Activated CD4-positive, alpha-beta T cell treated with anti-CD3 and anti-CD28 coated beads for 4 hours (primary cell): ENCODE measurements at places on chromosomes 11 and 22.
A peak's percentile ranks its signal among the peaks of the same experiment; 100 is the strongest.

DNA sequence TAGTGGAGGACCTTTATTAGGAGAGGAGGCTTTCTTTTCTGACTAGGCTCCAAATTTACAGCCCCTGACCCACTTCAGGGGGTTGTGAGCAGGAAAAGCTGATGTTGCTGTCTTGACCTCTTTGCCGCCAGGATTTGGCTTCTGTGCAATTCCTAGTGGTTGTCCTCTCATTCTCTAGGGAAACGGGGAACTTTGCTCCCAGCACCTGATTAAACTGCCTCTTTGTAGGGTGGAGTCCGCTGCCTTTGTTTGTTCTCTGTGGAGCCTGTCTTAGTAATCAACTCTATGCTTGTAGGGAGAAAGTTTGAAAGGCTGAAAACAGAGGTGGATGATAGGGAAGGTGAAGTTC lies 16.3 kb downstream of the CTNND1 start:
- DNase-seq = no peak

- DNase-seq = no peak
Observed at GRCh38 chr22:41367039-41367679, 14.6 kb upstream of the TEF start.

- DNase-seq = no peak
Observed at GRCh38 chr11:13349581-13349980, 72.0 kb downstream of the BMAL1 start.

- DNase-seq = peak; percentile 70
Observed at GRCh38 chr22:19478901-19479354, at the start of gene UFD1. Gene UFD1 (minus strand): TSS chr22:19479193. CDS start chr22:19479085, 108 bp downstream.

DNA sequence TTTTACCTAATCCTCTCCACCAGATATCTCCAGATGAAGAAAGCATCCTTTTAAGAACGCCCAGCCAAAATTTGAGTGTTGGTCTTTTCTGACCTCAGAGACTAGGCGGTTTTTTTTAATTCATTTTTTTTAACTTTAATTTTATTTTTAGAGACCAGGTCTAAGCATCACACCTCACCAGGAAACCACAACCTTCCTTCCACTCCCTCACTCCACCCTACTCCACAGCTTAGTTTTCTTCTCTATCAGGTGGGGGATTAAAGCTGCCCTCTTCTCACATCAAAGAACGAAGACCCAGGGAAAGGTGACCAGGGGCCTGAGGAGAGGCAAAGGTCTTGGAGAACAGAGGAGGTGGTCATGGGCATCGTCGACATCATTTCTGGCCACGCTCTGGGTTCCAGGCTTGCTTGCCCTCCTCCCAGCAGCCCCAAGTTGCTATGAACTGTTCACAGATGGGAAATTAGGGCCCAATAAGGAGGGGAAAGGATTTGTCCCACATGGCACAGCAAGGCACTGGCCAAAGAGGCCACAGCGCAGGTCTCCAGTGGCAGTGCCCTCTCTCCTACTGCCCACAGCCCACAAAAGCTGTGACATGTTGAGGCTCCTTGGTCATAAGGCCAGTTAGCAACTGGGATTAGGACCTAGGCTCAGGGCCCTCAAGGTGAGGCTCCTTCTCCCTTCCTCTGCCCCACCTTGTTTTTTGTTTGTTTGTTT lies 1.4 kb upstream of the PEX16 start:
- DNase-seq = no peak

DNA sequence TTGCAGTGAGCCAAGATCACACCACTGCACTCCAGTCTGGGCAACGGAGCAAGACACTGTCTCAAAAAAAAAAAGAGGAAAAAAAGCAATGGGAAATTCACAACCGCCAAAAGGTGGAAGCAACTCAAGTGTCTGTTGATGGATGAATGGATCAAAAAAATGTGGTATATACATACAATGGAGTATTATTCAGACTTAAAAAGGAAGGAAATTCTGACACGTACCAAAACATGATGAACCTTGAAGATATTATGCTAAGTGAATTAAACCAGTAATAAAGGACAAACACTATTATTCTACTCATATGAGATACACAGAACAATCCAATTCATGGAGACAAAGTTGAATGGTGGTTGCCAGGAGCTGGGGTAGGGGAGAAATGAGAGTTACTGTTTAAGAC lies 40.9 kb downstream of the FAM168A start:
- DNase-seq = no peak

DNA sequence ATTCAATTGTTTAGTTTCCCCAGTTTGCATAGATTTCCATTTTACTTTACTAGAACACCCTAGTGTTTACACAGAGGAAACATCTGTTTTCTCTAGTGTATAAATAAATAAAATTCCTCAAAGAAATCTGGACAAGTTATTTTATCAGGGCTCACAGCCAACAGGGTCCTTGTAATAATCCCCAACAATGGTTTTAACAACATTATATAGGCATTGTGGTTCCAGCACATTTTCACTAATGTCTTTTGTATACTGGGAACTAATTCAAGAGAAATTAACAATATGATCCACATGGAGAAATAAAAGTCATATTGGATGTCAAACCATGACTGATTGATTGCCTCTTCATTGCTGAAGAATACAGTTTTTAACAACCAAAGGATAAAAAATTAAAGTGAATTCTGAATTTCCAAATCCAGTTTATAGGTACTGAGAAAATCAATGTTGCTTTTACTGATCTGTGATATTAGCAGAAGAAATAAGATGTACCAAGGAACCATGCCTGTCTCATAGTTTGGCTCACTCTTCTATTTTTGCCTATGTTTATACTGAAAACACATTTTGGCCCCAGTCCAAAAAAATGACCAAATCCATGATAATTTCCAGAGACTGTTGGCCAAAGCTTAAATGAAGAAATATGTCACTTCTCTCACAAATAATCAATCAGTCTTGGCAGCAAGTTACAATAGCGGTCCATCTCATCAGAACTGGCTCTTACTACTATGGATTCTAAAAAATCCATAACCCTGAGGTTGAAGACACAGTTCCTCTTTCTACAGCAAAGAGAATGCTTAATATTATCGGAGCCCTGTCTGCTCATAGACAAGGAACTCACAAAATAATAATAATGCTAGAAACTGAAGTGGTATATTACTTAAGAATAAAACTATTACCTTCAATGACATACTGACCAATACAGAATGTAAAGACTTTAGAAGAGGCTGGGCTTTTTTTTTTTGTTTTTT lies 1.4 kb upstream of the MS4A13 start:
- no peak for DNase-seq

DNA sequence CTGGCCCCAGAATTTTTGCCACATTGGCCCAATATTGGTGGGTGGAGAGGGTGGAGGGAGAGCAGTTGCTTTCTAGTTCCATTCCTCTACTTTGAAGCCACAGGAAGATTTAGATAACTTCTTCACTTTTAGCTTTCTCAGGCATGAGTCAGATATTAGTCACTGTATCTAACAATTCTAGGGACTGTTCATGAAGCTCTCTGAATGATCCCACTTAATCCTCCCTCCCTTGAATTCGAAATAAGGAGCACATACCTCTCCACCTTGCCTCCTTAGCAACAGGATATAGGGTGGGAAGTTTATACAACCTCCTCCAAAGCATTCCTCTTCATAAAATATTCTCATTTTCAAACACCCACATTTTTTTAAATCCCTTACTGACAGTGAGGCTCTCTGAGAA lies 13.5 kb downstream of the FSHB start:
- no peak for DNase-seq

DNA sequence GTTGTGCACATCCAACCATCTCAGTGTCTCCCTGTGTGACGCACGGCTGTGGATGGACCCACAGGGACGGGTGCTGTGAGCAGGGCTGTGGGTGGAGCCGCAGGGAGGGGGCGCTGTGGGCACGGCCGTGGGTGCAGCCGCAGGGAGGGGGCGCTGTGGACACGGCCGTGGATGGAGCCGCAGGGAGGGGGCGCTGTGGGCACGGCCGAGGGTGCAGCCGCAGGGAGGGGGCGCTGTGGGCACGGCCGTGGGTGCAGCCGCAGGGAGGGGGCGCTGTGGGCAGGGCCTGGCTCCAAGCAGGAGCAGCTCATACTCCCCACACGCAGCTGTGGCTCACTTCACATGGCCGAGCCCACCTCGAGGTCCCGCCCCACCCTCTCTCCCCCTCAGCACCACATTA lies 6.0 kb upstream of the MAPK11 start:
- DNase-seq = no peak

- no peak for DNase-seq
Observed at GRCh38 chr22:36734171-36735058, 30.9 kb upstream of the CACNG2 start.

- DNase-seq = no peak
Observed at GRCh38 chr11:13841393-13841792, 121.1 kb upstream of the SPON1 start.

- DNase-seq = no peak
Observed at GRCh38 chr11:69383372-69384250, 89.7 kb downstream of the MYEOV start.

- DNase-seq = no peak
Observed at GRCh38 chr11:30120045-30120589, 103.3 kb upstream of the KCNA4 start.

- DNase-seq = no peak
Observed at GRCh38 chr11:114392735-114393667, 7.3 kb downstream of the C11orf71 start.

GRCh38 chr22:41062146-41062545 lies 30.2 kb upstream of the EP300 start:
- no peak for DNase-seq

GRCh38 chr11:14026961-14027360 lies 64.4 kb downstream of the SPON1 start:
- no peak for DNase-seq

DNA sequence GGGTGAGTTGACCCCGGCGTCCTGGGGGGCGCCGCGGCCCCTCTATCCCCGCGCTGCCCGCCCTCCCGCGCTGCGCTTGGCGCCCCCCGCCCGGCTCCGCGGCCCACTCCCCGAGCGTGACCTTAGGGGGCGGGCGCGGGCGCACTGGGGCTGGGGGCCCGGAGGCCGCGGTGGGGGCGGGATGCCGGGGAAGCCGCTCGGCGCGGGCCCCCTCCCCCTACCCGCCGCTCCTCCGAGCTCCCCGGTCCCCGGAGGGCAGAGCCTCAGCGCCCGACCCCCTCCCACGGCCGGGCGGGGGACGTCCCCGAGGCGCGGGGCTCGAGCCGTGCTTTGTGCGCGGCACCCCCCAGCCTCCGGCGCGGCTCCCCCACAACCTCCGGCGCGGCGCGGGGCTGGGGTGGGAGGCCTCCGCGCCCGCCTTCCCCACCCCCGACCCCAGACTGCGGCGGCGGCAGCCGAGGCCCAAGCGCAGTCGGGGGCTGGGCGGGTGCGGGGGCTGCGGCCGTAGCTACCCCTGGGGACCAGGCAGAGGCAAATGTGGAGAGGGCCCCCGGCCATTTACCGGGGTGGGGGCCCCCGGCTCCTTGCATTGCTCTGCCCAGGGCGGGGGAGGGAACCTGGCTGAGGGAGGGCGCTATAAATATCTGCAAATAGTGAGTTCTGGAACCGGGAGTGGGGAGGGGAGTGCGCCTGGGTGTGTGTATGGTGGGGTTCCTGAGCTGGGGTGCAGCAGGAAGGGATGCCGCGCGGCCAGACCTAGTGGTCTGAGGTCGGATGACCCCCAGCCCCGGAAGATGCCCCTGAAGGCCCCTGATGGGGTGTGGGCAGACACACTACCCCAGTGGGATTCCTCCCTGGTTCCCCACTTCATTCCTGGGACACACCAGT lies 988 bp downstream of the MGAT3 start:
- DNase-seq = no peak

GRCh38 chr11:34055218-34056000 lies 3.9 kb downstream of the CAPRIN1 start:
- DNase-seq = no peak

DNA sequence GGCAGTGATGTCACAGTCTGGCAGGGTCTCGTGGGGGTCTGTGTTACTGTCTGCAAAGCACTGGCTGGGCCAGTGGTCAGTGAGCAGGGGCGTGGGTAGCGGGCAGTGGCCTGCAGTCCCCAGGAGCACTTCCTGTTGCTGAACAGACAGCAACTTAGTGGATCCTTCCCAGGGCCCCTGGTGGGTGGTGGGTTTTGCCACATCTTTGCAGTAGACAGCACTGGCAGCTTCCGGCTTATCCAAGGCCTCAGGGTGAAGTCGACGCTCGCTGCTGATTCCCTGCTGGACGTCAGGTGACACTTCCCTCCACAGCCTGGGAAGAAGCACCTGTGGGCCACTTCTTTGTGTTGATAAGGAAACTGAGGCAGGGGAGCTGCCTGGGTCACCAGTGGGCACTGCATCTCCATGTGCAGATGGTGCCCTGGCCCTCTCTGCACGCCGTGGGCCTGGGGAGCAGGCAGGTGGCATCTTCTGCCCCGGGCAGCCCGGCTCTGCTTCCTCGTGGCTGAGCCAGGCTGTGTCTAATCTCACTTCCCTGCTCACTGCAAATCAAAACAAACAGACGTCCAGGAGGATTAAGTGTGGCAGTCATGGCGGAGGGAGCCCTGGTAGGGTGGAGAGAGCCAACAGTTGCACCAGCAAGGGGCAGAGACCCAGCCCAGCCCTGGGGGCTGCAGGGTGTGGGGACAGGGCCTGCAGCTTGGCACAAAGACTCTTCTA lies 79.8 kb downstream of the KCNQ1 start:
- no peak for DNase-seq

GRCh38 chr22:42693763-42694683 lies 26.6 kb downstream of the A4GALT start:
- DNase-seq = no peak

DNA sequence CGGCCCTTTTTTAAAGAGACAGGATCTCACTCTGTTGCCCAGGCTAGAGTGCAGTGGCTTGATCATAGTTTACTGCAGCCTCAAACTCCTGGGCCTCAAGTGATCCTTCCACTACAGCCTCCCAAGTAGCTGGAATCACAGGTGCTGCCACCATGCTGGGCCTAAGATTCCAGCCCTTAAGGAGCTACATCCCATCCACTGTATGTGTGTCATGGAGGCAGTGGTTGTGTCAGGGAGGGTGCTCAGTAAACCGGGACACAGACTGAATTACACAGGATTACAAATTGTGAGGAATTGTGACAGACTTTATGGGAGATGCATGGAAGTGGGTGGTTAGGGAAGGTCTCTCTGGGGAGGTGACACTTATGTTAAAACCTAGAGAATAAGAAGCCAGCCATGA lies 2.1 kb upstream of the PPIL2 start:
- DNase-seq = no peak

- peak; percentile 20 for DNase-seq
Observed at GRCh38 chr22:46432164-46433068, 96.9 kb downstream of the TRMU start.

- peak; percentile 12 for DNase-seq
Observed at GRCh38 chr11:76629116-76629852, 41.3 kb downstream of the LRRC32 start.

DNA sequence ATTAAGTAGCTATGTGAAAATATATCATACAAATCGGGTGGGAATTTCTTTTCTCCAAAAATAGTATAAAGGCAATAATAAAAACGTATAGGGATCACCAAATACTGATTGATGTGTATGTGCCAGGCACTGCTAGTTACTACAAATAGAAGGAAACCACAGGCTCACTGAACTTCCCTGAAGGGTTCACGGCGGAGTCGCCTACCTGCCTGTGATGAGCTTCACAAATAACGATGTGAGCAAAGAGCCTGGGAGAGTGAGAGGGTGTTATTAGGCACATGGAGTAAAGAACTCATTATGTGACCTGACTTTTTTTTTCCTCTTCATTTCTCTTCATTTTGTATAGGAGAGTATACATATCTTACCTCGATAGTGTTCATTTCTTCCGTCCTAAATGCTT lies 36.0 kb upstream of the L3MBTL2 start:
- no peak for DNase-seq
